ENCODE measurements at places on chromosomes 7 and 10.
A peak's percentile ranks its signal among the peaks of the same experiment; 100 is the strongest.

DNA sequence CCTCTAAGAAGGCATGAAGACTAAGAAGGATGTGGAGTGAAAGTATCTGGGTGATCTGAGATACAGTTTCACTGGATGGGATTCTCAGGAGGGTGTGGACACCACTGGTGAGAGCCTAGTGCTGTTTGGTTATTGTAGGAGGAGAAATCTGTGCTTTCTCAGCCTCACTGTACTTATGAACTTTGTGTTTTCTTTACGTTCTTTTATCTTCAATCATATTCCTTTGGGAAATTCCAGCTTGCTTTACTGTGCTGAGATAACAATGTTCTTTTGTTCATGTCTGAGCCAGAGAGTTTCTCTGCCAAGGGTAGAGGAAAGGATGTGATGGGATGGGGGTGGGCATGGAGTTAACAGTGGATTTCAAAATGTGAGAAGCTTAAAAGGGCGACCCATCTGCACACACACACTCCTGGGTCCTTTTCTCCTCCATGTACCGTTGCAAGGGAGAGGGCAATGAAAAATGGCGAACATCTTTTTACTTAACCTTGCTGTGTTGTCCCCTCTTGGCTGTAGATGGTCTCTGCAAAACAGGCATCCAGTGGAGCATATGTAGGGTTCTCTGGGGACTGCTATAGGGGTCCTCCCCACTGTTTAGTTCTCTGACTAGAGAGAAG lies 25.0 kb upstream of the TAX1BP1 start:
- DNase-seq: no peak

- DNase-seq: peak; percentile 34
These were observed 770 bp downstream of the PLXNA4 start for GRCh38 chr7:132575419-132575981.

DNA sequence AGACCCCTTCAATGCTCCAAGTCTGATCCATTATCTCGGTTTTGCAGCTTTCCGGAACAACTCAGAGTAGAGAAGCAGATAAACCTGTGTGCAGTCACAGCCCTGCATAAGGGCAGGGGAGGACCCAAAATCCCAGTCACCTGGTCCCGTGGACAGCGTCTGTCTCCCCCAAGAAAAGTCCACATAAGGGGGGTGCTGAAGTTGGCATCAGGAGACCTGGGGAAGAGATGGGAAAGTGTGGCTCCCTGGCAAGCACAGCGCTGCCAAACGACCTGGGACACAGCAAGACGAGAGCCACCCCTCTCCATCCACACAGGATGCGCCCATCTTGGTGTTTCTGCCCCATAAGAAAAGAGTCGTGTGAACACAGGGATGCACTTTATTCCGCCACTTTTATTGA lies 27.9 kb downstream of the ASB13 start:
- DNase-seq: no peak

GRCh38 chr7:74587435-74588126 lies 69.9 kb upstream of the GTF2I start:
- DNase-seq: no peak
